ENCODE measurements at places on chromosomes 3 and 15.

GRCh38 chr15:68983961-68984481 lies 30.5 kb upstream of the NOX5 start:
- DNase-seq = no peak

GRCh38 chr3:126078866-126079265 lies 5.1 kb downstream of the SLC41A3 start:
- no peak for DNase-seq

- DNase-seq = no peak
Observed at GRCh38 chr3:112685420-112685819, 44.5 kb upstream of the CCDC80 start.

- DNase-seq = no peak
Observed at GRCh38 chr15:52483707-52484106, 45.0 kb downstream of the MYO5A start.

Data from activated CD4-positive, alpha-beta memory T cell treated with anti-CD3 and anti-CD28 coated beads for 36 hours (primary cell).